ENCODE measurements at places on chromosomes 12 and 14.

DNA sequence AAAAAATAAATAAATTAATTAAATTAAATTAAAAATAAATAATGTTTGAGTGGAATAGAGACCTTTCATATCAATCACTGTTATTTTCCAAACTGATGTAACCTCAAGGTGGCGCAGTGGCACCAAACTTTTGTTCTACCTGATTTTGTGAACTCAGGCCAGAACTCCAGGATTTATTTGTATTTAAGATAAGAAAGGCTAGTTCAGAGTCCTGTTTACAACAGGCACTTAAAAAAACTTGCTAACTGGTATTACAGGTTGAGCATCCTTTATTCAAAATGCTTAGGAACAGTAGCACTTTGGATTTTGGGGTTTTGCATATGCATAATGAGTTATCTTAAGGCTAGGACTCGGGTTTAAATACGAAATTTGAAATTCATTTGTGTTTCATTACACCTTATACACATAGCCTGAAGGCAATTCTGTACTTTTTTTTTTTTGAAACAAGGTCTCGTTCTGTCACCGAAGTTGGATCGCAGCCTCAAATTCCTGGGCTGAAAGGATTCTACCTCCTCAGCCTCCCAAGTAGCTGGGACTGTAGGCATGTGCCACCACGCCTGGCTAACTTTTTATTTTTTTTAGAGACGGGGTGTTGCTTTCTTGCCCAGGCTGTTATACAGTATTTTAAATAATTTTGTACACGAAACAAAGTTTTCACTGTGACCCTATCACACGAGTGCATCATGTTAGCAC is 32.4 kb downstream of the YY1 start:
- no peak for DNase-seq

DNA sequence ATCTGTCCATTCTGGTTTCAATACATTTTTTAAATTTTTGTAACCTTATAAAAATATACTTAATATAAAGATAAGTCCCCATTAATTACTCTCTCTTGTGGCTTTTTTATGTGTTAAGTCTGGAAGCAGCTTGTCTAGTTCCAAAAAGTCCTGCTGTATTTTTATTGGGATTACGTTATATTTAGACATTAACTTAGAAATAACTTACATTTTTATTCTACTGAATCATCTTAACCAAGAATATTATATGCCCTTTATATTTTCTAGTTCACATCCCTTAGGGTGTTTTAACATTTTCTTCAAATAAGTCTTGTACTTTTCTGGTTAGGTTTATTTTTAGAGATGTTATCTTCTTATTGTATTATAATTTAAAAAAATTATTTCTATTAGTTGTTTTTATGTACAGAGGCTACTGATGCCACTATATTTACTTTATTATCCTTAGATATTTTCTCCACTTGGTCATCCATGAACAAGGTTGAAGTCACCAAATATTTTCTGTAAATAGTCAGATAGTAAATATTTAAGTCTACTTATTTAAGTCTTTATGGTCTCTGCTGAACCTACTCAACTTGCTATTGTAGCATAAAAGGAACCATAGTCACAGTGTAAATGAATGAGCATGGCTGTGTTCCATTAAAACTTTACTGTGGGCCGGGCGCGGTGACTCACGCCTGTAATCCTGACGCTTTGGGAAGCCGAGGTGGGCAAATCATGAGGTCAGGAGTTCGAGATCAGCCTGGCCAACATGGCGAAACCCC is 132.4 kb upstream of the NEDD1 start:
- DNase-seq: no peak

DNA sequence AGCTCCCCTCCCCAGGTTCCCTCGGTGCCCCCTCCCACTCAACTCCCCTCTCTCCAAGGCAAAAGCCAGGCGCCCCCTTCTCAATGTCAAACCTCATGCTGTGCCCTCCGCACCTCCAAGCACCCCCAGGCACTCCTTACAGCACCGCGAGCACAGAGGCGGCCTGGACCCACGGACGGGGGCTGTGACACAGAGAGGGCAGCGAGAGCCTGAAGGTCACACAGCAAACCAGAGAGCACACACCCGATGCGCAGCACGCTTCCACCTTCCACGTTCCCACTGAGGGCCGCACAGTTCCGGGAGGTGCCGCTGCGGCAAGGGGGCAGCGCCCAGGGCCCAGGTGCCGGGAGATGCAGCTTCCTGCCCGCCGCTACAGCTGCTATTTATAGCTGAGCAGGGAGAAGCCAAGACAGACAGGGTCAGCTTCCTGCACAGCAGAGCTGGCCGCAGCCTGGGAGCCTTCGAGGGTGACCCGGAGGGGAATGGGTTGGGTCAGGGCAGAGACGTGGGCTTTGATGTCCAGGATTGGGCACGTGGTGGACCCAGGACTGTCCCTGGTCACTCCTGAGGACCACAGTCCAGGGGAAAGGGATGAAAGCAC is 12.9 kb downstream of the NCOR2 start:
- no peak for DNase-seq

DNA sequence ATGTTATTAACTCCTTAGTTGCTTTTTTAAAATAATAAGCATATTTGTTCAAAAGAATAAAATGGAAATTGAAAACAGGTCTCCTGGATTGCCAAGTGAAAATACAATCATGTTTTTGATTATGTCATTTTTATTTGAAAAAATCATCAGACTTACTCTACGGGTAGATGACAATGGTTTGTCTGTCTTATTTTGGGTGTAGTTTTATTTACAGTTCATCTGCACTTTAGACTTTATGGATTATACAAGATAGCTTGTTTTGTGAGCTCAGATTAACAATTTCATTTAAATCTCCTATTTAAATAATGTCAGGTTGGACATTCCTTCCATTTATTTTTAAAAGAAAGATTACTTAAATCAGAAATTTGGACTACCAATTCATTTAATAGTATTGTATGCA is 14.8 kb downstream of the TMEM260 start:
- no peak for DNase-seq

- no peak for DNase-seq
These were observed 11.4 kb upstream of the CFAP54 start for GRCh38 chr12:96478011-96478410.

GRCh38 chr12:121531356-121531750 is 49.5 kb downstream of the KDM2B start:
- DNase-seq: no peak

DNA sequence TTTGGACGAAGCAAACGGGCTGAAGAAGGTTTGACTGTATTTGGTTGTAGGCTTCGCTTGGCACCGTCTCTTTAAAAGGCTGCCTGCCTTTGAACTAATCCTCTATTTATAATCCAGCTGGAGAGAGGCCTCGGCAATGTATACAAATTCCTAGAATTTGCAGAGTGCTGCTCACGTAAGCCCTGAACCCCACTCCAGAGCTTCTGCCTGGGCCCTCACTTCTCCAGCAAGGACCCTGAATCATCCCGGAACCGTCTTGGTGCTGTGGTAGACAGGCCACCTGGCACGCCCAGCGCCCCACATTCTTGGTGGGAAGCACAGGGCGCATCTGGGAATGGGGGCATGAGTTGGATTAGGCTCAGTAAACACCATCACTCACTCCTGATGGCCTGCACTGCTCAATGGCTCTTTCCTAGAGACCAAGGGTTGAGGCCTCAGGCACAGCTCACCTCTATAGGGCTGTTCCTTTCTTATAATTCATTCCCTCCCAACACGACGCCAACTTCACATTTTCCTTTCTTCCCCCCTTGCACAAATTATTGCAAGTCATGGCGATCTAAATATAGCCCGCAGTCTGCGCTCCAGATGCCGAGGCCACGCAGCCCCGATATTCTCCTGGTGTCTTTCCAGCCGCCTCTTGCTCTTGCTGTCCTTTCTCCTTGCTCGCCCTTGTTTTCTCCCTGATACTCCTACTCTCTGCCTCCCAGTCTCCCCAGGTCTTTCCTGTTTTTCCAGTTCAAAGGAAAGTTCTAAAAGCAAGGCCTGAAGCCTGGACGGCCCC is 141.0 kb downstream of the ZFP36L1 start:
- no peak for DNase-seq

GRCh38 chr14:27613102-27613501 is 1015.3 kb upstream of the NOVA1 start:
- no peak for DNase-seq

GRCh38 chr12:98646294-98647090 is 1.4 kb downstream of the APAF1 start:
- no peak for DNase-seq

GRCh38 chr14:75539561-75540478 is 17.6 kb downstream of the BATF start:
- no peak for DNase-seq

- DNase-seq: no peak
These were observed 21.2 kb upstream of the AKAP5 start for GRCh38 chr14:64444140-64444539.

- DNase-seq: no peak
These were observed 184.2 kb downstream of the ESR2 start for GRCh38 chr14:64109819-64110554.

- no peak for DNase-seq
These were observed 408.5 kb upstream of the DCN start for GRCh38 chr12:91590966-91591638.

- DNase-seq: no peak
These were observed 91.2 kb downstream of the RFLNA start for GRCh38 chr12:124386059-124386458.

DNA sequence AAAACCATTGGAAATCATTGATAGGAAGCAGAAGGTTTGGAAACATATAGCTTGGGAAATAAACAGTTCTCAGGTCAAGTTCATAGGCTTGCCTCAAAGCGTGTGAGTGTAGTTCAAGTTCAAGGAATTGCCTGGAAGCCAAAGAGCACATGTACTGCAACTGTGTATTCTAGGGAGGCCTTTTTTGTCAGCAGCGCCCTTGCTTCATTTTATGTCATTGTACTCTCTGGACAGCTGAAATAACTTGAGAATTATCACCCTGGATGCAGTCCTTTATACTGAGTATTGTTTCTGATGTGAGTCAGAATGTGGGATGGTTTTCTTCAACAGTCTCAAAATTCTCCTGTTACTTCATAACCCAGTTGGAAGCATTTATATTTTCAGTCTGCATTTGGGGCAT is 16.0 kb upstream of the EVL start:
- DNase-seq: no peak

DNA sequence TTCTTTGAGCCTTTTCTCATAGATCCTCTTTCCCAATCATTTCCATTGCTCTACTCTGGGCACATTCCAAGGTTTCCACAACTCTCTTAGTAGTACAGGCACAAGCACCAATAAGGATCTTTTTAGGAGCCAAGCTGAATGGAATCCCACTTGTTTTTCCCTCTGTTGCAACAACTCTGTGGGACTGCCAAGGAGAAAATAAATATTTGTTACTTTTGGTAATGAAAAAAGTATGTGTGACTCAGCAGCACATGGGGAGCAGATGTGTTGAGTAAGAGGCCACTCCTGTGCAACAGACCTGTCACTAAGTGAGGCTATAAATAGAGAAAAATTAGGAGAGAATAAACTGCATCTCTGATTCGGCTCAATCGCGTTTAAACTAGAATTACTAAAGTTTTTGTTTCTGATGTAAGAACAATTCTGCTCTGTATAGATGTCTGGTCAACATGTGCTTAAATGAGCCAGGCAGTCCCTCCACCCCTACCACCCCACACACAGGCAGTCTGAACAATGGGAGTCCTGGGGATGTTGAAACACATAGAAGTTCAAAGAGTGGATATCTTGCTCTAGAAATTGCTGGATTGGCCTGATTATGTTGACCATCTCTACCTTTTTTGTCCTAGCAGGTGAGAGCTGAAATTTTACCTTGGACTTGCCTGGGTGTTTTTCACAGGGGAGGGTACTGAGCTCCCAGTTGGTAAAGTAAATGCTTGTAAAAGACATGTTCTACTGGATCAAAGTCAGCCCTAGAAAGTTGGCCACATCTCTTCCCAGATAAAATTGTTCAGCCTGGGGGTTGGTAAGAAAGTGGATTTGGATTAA is 244.3 kb upstream of the NOVA1 start:
- DNase-seq: no peak
